Transverse colon (tissue), 4 donors: ENCODE measurements at places on chromosomes 4 and X. TPM values are rescaled to one million over a fixed set of nuclear protein-coding genes. Genes with fewer than 3 reads are reported as not detected.

Gene GLRA2
- not detected for total RNA-seq

Gene PPBP
- not detected for total RNA-seq

- no peak for DNase-seq
These were observed 541.4 kb downstream of the ADGRL3 start for GRCh38 chr4:61741327-61742096.

Gene MAGEA8
- total RNA-seq = not detected

GRCh38 chrX:48794911-48795515 is 6.9 kb upstream of the HDAC6 start:
- no peak for DNase-seq

DNA sequence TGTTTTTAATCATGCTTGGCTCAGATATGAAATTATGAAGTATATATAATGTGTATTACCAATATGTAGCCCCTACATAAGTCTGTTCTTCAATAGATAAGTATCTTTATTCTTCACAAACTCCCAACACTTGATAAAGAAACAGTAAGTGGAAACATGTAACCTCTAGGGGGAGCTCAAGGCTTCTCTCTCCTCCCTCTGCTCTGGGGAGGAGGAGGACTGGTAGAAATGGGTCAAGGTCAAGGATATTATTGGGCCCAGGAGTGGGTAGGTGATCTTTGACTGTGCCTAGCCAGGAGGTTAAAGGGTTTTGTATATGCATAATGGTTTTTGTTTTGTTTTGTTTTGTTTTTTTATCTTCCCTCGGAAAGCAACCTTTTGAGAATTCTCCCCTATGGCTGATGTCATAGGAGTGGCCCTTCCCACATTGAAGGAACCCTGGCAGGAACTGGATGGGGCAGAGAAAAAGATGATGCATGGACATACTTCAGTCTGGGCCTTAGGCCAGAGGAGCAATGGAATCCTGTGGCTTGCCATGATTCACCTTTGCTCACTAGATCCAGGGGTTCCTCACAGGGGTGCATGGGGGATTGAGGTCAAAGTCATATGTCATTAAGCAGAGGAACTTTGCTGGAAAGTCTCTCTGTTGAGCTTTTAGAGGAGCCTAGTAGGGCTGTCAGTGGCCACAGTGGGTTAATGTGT is 460.3 kb downstream of the MID1IP1 start:
- DNase-seq = no peak

Gene GAR1
- not detected for total RNA-seq

GRCh38 chrX:1451661-1452515 is 821 bp downstream of the ASMTL start:
- DNase-seq = peak; percentile 33

DNA sequence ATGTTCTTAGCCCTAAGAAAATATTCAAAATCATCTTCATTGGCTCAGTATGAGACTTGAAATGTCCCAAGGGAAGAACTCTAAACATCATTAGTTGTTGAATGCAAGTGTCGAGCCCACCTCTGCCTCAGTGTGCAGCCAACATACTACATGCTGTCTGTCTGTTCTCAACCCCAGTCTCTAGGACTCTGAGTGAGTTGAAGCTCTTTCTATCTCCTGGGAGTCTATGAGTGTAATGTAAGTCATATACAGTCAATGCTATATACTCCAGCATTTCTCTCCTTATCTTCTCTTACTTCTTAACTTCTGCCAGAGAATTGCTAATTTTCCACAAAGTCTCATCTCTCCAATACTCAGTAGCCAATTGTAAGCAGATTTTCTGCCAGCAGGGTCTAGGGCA is 61.3 kb downstream of the SPATA18 start:
- DNase-seq = no peak

- DNase-seq = no peak
These were observed 601 bp upstream of the FGFBP2 start for GRCh38 chr4:15963576-15963975.

Gene REST
- 25.7 TPM for total RNA-seq

- peak; percentile 20 for DNase-seq
These were observed 65.8 kb downstream of the RASGEF1B start for GRCh38 chr4:81405900-81406401.

DNA sequence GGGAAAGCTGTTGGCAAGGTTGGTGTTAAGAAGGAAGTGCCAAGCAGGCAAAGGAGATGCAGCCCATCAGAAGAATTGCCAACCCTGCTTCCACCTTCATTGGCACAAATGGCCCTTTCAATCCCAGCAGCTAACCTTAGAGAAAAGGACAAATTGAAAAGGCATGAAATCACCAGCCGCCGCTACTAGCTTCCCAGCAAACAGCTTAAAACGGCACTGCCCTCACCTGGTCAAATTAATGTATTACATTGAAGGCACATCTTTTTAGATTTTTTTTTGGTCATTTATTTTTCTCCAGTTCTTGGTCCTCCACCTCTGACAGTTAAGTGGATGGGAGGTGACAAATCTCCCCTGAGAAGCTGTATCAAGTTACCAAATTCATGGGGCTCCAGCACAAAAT is 51.0 kb upstream of the NHSL2 start:
- DNase-seq = no peak

GRCh38 chrX:136215559-136215958 is 35.6 kb downstream of the MAP7D3 start:
- DNase-seq = no peak

DNA sequence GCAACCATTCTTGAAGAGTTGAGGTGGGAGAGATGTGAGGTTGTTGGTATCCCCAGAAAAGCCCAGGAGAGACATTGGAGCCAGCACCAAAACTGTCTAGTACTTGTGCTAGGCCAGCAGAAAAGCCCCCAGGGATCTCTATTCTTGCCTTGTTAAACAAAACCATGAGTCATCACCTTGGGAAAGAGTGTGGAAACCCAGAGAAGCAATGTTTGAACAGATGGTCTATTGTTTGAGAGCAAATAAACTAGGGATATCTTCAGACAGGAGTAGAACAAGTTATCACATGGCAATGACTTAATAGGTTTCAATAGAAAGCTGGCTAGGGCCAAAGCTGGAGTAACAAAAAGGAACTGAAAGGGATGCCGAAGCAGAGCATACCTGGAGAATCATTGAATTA is 195.7 kb upstream of the CASK start:
- no peak for DNase-seq

Gene SHROOM3
- total RNA-seq = 456 TPM

Gene MAGEA3
- not detected for total RNA-seq

Gene AFF2
- 0.27 TPM for total RNA-seq

DNA sequence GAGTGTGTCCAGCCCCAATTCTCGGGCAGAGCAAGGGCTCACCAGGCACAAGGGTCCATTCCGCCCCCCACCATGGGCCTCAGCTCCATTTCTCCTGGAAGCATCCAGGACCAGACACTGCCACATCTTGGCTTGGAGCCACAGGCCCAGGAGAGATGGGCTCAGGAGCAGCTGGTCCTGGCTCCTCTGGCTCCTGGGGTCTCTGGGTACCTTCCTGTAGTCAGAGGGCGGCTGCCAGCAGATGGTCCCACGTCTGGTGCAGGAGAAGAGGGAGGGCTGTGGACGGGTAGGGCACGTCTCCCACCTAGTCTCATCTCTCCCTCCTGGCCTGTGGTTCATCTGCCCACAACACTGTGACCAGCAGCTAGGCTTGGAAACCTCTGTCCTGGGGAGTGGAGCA is 8.0 kb downstream of the ATP2B3 start:
- DNase-seq = no peak

Gene RBM47
- total RNA-seq = 619 TPM

- DNase-seq = no peak
These were observed 146.7 kb downstream of the SH3KBP1 start for GRCh38 chrX:19740744-19741143.

DNA sequence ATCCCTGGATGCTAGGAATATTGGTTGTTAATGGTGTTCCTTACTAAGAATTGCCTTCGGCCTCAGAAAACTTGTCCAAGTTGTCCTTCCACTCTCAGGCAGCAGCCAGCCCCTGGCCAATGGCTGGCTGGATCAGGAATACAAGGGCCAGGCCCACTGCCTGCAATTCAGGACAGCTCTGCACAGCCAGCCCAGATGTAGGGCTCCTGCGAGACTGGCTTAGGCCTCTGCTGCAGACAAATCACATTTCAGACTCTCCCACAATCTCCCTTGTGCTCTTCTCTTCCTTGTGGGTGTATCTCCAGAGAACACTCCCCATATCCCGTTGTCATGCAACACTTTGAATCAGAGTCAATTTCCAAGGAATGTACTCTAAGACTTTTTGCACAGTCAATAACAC is 747.6 kb upstream of the FTHL17 start:
- no peak for DNase-seq

- no peak for DNase-seq
These were observed 44.9 kb downstream of the JADE1 start for GRCh38 chr4:128854433-128854832.

GRCh38 chr4:143512978-143513313 is 556 bp upstream of the SMARCA5 start:
- no peak for DNase-seq

GRCh38 chr4:23789762-23790161 is 100.1 kb downstream of the PPARGC1A start:
- no peak for DNase-seq

Gene NPY5R
- total RNA-seq = not detected

Gene TRIML1
- total RNA-seq = not detected

DNA sequence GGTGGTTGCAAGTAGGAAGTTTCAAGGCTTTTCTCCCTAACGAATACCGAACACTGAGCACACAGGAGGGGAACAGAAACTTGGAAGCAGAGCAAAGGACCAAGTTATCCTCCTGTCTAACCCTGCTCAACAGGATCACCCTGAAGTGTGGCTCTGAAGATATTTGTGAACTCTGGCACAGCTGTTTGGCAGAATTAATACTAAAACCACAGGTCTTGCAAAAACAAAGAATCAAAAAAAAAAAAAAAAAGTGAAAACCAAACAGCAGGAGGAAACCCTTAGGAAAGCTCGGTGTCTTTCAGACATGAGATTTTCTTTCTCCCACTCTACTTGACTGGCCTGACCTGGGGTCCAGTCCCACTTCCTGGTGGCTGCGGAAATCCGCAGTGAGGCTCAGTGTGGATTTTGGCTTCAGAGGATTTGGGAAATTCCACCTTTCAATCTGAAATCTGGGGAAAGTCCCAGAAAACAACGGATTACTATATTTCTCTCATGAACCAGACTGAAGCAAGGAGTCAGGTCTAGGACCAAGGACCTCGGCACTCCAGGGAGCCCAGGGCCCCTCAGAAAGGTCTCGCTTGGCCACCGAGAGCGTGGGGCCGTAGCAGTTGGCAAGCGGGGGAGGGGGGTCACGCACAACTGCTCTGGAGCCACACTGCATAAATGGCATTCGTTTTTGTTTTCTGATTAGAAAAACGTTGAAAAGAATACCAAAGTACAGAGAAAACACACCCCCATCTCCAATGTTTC is 867 bp downstream of the TIFA start:
- peak; percentile 27 for DNase-seq

GRCh38 chr4:108337923-108338322 is 169.2 kb upstream of the LEF1 start:
- DNase-seq = no peak

Gene TMEM31
- not detected for total RNA-seq

Gene AKAP4
- not detected for total RNA-seq

DNA sequence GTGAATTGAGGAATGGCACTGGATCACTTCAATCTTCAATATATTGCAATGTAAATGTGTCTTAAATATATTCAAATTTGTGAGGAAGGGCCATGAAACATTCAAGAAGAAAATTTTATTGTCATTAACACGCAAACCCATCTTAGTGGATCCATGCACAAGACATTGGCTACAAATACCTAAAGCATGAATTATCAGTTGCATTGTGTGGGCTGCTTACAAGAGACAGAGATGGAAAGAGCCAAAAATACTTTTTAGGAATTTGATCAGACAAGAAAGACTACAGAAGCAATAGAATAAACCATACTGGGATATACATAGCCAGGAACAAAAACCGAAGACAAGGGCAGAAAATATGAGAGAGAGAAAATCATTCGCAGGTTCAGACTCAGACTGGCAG is 616.2 kb upstream of the GRIA3 start:
- no peak for DNase-seq

GRCh38 chrX:155745792-155746191 is 133.0 kb upstream of the TMLHE start:
- peak; percentile 66 for DNase-seq

Gene GYG2
- 5.2 TPM for total RNA-seq
